ENCODE measurements at places on chromosomes 1 and 21. TPM values are rescaled to one million over a fixed set of nuclear protein-coding genes. Genes with fewer than 3 reads are reported as not detected.

C8A gene
- 0.34 TPM for polyA plus RNA-seq

LCE2C gene
- not detected for polyA plus RNA-seq

DNA sequence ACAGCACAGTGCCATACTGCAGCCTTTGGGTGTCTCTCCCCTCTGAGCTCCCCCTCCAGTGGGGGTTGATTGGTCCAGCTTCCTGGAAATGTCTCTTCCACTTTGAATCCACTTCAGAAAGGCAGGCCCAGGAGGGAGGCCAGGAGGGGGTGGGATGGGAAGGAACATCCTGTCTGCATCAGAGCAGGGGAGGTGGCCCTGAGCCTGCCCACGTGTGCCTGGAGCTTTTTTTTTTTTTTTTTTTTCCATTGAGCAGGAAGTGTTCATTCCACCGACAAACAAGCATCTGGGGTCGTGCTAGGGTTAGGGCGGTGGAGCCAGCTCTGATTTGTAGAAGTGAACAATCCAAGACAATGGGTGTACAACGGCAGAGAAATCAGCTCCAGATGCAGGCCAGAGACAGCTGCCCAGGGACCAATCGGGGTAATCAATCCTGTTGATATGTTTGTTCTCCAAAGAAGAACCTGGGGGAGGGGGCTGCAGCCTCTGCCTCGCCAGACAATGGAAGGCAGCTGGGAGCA lies 93.3 kb downstream of the SSBP3 start:
- peak; percentile 75 for DNase-seq

- DNase-seq: no peak
Measured at GRCh38 chr1:118217141-118217838, 32.3 kb upstream of the SPAG17 start.

Measured in large intestine (tissue), 12 donors.